ENCODE measurements at places on chromosomes 4 and X.

- no peak for DNase-seq
Observed at GRCh38 chr4:22434895-22435294, 81.0 kb downstream of the ADGRA3 start.

GRCh38 chr4:10734697-10735096 is 50.1 kb upstream of the CLNK start:
- no peak for DNase-seq

DNA sequence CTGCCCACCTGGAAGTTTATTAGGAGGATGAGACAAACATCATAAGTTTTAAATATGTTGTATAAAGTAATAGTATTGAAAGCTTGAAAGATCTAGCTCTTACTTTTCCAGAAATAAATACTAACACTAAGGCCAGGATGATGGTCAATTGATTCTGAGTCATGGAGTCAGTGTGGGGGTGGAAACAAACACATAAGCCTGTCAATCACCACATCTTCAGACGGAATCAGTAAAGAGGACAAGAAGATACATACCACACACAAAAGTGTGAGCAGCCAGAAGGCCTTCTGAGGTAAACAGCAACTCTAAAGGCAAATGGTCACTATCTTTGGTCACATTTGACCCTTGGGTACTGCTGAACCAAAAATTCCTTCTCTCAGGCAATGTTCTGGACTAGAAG is 365.0 kb upstream of the RASGEF1B start:
- no peak for DNase-seq

DNA sequence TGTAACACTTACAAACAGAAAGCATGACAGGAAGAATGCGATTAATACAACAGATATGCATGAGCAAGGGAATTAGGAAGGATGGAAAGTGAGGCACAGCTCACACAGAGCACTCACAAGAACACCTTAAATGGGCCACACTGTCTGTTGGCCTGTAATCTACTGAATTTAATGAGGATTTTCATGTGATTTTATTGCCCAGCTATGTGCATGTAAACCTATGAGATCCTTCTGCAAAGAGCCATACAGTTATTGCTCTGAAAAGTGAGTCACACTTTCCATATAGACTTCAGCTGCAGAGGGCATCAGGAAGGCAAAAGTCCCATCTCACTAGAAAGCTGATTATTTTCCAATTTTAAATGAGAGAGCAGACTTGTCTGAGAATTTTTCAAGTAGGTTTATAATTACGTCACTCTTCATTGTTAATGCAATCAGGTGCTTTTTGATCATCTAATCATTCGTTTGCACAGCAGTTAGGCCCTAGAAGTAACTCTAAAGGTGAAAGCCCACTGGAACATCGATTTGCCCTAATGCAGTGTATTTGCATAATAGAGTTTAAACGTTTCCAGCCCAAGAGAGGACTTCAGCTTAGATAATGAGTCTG is 832.7 kb upstream of the INTU start:
- DNase-seq, result no peak

- DNase-seq, result no peak
Observed at GRCh38 chrX:24277405-24277804, 36.5 kb downstream of the SUPT20HL2 start.

DNA sequence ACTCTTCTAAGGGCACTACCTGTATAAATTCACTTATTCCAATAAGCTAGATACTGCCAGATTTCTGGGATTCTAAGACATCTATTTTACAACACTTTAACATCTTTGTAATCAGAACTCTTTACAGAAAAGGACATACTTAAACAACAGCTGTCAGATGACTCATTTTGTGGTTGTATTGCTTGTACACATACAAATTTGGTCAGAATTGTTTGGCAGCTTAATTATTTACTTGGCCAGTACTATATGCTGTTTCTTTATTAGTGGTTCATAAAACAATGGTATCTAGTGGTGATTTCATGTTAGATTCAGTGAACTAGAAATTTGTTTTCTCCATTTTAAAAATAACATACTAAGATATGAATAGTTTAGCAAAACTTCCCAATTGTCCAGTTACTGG is 27.2 kb downstream of the PALLD start:
- DNase-seq, result no peak

GRCh38 chr4:139329665-139330200 is 27.5 kb upstream of the NDUFC1 start:
- no peak for DNase-seq

DNA sequence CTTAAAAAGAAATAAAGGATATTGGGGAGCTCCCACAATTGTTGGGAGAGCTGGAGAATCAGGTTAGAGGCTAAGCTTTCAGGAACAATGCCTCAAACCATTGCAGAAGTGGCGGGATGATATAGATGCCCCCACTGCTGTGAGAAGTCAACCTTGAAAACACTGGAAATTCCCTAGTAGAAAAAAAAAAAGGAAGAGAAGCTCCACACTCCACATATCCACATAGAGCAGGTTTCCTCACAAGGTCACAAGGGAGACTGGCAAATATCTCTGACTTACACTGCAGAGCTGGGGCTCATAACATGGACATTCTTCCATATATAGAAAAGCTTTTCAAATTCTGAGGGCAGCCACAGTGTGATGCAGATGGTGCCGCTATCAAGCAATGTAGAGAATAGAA is 22.7 kb upstream of the OGT start:
- no peak for DNase-seq

DNA sequence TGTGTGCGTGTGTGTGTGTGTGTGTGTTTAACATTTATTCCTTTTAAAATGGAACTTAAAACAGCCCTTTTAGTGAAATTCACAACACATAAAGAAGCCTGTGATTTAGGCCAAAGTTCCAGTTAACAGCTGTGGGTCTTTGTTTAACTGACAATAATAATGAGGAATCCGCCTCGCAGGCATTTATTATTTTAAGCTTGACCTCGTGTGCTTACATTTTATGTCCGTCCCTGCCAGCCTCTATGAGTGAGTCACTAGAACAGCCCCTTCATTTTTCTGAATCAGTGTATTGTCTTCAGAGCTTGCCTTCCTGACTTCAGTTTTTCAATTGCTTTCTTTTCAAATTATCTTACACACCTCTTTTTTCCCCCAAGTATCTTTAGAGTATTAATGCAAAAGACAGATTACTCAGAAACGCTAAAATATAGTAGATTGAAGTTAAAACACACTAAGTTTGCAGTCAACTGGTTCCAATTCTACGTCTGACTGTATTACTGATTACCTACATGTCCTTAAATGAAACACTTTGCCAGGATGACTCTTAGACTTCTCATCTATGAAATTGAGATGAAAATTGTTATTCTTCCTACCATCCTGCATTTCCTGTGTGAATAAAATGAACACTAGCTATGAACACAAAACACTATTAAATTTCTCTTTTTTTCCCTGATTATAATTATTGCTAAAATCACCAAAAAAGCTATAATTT is 319.6 kb upstream of the HS3ST1 start:
- no peak for DNase-seq
